B cell (primary cell): ENCODE measurements at places on chromosomes 6 and 20.

- no peak for DNase-seq
Observed at GRCh38 chr20:64254156-64254555, 1.4 kb upstream of the PCMTD2 start.

DNA sequence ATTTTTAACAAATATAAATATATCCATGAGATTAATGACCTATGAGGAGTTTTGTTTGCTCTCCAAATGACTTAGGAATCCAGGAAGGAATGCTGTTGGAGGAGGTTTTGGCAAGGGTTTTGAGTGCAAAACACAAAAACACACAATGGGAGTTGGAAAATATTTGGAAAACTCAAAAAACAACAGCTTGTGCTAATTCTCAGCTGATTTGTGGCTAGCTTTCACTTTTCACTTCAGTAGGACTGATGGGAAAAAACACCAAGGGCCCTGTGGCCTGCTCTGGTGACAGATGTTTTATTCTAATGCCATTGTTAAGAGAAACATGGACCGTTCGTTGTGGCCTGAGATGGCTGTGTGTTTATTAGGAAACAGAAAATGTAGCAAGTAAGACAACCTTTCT lies 113.9 kb downstream of the ALDH8A1 start:
- DNase-seq: no peak

GRCh38 chr6:38489951-38490350 lies 149.8 kb downstream of the BTBD9 start:
- no peak for DNase-seq

DNA sequence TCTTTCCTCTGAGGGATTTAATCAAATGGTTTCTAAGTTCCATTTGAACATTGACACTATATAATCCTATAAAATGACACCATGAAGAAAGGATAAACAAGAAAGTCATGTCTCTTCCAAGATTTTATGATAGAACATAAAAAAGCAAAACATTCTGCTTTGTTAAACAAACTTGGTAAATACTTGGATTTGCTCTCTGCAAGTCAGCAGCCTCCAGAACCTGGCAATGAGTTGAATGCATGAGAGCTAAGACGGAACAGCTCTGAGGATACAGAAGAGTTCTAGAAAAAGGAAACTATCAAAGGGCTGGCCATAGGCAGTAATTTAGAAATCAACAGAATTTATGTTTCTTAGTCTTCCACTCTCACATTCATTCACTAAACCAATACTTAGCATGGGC lies 656.0 kb upstream of the ID4 start:
- no peak for DNase-seq

DNA sequence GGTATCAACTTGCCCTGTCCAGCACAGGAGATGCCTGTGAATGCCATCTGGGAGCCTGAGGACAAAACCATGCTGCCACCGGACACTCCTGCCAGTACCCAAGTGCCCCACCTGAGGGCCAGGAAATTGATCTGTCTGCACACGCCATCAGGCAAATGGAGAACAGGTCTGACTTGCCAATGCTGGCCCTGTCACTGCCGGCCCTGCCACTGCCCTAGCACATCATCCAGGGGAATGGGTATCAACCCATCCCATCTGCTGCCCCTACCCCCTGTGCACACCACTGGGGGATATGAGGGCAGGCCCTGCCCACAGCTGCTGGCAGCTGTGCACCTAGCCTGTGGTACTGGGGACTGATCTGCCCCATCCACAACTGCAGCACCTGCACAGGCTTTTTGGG lies 1081.6 kb upstream of the EYS start:
- DNase-seq: no peak

DNA sequence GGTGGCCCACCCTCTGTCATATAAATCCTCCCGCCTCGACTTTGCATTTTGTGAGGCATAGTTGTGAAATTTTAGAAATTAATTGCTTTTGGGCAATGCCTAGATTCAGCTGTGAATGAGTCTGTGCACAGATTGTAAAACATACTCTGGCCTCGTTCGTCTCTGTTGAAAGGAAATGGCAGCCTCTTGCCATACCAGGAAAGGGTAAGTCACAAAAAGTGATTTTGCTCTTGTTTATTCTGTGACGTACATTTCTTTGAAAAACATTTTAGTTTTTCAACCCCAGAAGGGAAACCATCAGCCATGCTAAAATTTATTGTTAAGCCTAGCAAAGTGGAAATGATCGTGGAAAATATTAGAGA lies 15.3 kb upstream of the EXOC2 start:
- no peak for DNase-seq
